ENCODE measurements at places on chromosomes 6 and 20.

GRCh38 chr6:10510592-10511367 lies 10.4 kb upstream of the GCNT2 start:
- DNase-seq = peak; percentile 20

- no peak for DNase-seq
These were observed 1.7 kb upstream of the NHSL1 start for GRCh38 chr6:138500867-138501446.

- DNase-seq = no peak
These were observed 14.5 kb downstream of the BRPF3 start for GRCh38 chr6:36210886-36211595.

DNA sequence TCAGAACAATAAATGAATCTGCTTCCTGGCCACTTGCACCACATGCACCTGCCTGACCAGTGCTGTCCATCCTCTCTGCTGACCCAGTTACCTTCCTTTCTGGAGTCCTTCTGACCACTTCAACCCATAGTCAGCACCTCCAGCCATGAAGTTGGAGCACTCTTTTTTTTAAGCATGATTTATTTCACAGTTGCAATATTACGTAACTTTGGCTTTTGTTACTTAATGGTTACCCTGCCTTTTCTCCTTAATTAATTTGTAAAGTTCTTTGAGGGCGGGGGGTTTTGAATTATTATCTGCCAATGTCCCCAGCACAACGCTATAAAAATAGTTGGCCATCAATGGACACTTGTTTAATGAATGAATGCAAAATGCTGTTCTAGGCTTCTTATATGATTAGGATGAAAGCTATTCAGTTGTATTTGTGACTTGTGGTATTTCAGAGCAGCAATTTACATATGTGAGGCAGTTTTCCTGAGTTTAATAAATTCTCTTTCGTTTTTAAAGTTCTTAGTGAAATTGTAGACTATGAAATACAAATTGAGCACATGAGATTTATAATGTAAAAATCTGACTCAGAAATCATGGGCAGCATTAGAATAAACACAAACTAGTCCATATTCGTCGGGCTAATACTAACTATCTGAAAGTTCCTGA lies 180.0 kb downstream of the HS3ST5 start:
- no peak for DNase-seq

DNA sequence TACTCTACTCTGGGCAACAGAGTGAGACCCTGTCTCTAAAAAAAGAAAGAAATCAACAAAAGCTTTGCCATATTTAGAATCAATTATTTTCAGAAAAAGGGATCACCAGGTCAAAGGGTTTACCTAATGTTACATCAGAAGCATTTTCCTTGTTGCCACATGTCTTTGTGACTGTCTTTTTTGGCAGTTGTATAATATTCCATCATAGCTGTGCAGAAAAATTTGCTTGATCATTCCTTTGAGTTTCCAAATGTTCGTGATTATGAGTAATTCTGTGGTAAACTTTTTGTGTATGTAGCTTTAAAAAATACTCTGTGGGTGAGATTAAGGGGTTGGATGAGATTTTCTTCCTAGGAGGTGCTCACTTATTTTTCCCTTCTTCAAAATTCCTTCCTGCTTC lies 26.4 kb downstream of the PNPLA1 start:
- no peak for DNase-seq
